ENCODE measurements at places on chromosomes 11 and 22.

- DNase-seq = no peak
These were observed 185.3 kb upstream of the LARGE1 start for GRCh38 chr22:34105461-34106062.

DNA sequence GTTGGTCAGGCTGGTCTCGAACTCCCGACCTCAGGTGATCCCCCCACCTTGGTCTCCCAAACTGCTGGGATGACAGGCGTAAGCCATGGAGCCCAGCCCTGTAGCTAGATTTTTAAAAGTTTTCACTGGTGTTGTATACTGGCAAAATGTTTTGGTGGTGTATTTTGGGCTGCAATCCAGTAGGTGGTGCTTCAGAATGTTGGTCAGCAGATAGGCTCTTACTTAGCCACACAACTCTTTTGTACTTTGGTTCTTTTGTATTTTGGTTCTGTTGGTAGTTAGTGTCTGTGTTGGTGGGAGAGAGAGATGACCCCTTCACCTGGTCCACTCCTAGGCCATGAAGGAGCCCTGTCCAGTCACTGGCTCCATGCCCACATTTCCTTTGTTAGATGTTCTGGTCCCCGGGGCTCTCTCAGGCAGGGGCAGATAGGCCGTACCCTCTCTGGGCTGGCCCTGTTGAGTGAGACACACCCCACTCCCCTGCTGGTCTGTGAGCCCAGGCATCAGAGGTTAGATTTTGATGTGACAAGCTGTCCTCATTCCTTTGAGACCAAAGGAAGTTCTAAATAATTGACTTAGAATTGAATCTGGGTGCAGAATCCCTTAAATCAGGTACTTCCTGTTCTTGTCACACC is 123.8 kb downstream of the DDX10 start:
- no peak for DNase-seq

DNA sequence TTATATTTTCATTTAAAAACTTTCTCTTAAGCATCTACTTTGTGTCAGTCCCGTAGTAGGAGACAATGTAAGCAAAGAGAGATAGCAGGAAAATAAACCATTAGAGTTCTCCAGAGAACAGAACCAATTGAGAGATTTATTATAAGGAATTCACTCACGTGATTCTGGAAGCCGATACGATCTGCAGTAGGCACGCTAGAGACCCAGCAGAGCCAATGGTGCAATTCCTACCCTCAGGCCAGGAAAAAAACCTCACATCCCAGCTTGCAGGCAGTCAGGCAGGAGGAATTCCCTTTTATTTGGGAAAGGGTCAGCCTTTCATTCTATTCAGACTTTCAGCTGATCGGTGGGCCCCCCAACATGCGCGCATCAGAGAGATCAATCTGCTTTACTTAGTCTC is 7.3 kb upstream of the PLEKHA7 start:
- no peak for DNase-seq

- DNase-seq = no peak
These were observed 32.2 kb upstream of the AKIP1 start for GRCh38 chr11:8878771-8879170.

DNA sequence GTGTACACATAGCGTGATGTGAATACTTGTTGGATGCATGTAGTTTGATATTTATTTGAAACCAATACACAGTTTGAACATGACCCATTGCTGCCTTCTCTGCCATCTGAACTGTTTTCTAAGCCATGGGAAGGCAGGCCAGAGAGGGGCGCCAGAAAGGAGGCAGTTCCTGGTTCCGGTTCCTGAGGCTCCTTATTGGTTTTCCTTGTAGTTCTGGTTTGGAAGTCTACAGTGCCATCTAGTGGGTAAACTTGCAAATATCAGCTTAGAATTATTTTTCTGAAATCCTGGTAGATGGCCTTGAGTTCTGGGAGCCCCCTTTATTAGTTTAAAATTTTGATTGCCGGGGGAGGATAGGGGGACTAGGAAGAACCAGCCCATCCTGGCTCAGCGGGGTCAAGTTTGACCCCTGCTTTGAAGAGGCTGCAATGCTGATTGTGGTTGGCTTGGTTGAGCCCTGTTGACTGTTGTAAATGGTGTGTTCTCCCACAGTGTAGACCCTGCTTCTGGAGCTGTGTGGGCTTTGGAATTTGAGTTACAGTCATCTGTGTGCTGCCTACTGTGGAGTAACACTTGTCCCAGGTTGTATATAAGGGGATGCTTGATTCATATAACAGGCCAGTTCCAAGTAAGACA is 48.4 kb downstream of the GRAMD1B start:
- DNase-seq = peak; percentile 56

- DNase-seq = no peak
These were observed 79.7 kb downstream of the FBLN1 start for GRCh38 chr22:45582236-45582954.

- no peak for DNase-seq
These were observed 776.0 kb upstream of the ARHGAP42 start for GRCh38 chr11:99911116-99911515.

GRCh38 chr11:47848700-47849155 is 578 bp upstream of the NUP160 start:
- no peak for DNase-seq

DNA sequence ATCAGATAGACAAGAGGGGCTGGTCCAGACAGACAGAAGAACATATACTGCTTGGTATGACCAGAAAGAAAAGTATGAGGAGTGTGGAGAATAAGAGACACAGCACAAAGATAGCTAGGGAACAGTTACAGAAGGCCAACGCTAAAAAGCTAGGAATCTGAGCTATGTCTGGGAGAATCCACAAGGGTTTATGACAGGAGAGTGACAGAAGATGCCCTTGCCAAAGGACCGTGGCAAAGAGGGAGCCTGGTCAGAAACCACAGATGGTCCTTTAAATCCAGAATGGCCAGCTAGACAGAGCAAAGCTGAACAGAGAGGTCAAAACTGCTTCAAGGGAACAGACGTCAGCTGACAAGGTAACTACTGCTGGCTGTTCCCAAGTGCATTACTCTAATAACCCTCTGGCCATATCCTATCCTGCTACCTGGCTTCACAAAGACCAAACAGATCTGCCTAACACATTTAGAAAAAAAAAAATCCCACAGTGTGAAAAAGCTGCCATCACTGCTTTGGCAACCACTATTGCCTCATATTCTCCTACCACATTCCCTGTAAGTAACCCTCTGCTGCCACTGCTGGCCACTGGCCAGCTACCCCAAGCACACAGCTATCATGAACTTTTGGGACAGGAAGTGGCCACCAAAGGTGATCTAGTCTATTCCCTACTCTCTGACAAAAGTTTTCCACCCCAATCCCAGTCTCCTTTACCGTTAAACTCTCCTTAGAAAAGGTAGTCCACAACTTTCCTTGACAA is 7.3 kb downstream of the SERGEF start:
- no peak for DNase-seq

- DNase-seq = no peak
These were observed 52.2 kb downstream of the FAT3 start for GRCh38 chr11:92276773-92277172.

GRCh38 chr11:65655570-65656332 is 7.0 kb downstream of the RELA start:
- no peak for DNase-seq

DNA sequence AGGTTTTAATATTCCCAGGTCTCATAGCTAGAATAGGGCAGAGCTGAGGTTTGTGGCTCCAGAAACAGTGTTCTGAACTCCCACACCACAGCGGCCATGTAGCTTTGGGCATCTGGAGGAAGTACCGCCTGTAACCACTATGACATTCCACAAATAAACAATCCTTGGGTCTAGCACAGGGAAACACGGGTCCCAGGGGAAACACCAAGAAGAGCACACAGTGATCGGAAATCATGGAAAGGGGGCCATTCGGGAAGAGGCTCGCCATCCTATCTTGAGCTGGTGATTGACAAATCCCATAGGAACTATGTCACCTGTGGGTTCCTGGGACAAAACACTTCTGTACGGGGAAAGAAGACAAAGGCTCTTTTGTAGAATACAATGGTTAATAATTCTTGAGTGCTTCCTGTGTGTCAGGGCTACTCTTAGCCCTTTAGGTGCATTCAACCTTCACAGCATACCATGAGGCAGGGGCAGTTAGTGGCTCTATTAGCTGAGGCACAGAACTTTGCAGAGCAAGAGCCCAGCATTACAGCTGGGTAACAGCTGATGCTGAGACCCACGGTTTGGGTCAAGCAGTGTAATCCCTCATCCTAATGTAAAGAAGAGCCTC is 514.2 kb downstream of the NTM start:
- no peak for DNase-seq

- DNase-seq = no peak
These were observed 68.0 kb downstream of the PGR start for GRCh38 chr11:101061606-101062005.

DNA sequence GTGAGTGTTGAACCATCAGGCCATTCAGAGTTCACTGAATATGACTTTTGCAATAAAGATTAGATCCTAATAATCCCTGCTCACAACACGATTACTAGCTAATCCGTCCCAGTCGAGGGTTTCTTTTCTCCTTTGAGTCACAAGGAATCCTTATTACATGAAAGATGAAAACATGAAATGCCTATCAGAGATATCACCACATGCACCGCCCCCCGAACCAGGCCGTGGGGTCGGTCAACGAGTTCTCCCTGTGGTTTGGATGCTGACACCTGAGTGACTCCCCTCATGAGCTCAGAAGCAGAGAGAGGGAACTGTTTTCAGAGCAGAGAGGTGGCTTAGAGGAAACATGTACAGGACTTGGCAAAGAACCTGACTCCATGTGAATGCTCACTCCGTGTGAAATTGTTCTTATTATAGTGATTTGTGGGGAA is 263.3 kb downstream of the ETS1 start:
- no peak for DNase-seq

DNA sequence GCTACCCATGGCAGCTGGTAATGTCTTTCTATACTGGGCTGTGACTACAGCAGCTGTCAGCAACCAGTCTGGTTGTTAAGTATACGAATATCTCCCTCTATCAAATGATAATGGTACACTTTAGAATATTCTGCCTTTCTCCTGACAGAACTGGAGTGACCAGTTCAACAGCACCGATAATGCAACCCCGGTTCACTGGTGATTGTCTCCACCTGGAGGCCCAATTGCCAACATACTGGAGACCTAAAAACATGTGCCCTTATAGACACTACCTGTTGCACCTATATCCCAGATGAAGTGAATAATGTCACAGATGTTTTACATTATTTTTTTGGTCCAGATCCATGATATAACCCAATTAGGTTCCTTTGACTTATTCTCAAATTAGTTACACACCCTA is 21.1 kb downstream of the OR5P2 start:
- DNase-seq = no peak

Measured in T-helper 1 cell (primary cell).